ENCODE measurements at places on chromosomes 5 and 9.

GRCh38 chr5:115831163-115831768, 10.1 kb downstream of the ATG12 start:
- DNase-seq, result peak; percentile 52

DNA sequence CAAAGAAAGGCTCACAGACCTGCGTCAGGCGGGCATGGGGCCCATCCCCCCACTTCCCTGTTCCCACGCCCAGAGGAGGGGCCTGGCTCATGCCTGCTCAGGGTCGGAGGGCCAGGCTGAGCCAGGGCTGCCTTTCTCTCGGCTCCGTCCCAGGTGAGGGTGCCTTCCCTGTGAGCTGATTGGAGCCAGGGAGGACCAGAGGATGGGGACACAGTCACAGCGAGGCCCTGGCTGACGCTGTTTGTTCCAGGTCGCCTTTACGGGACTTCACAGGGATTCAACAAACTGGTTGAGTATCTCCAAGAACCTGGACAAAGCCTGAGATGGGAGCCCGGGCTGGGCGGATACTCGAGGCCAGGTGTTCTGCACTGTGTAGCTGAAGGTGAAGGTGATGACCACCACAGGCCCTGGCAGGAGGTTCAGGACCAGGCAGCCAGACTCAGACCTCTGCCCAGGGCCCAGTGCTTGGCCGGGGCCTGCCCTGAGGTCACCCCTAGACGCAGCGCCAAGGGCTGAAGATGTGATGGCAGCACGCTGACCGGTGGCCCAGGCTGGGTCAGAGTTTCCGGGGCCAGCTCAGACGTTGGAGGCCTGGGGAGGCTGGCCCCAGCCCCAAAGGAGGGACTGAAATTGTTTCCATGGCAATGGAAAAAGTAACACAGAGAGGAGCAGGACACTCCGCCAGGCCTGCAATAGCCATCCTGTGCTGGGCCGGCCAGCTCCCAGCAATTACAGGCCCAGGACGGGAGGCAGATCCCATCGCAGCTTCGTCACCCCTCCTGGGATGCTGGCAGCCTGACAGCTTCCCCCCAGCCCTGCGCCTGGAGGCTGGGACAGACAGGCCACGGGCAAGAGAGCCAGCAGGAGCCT, 65.3 kb upstream of the ADAMTS2 start:
- no peak for DNase-seq

- DNase-seq, result peak; percentile 53
Measured at GRCh38 chr9:15856591-15856990, 303.7 kb downstream of the CCDC171 start.

DNA sequence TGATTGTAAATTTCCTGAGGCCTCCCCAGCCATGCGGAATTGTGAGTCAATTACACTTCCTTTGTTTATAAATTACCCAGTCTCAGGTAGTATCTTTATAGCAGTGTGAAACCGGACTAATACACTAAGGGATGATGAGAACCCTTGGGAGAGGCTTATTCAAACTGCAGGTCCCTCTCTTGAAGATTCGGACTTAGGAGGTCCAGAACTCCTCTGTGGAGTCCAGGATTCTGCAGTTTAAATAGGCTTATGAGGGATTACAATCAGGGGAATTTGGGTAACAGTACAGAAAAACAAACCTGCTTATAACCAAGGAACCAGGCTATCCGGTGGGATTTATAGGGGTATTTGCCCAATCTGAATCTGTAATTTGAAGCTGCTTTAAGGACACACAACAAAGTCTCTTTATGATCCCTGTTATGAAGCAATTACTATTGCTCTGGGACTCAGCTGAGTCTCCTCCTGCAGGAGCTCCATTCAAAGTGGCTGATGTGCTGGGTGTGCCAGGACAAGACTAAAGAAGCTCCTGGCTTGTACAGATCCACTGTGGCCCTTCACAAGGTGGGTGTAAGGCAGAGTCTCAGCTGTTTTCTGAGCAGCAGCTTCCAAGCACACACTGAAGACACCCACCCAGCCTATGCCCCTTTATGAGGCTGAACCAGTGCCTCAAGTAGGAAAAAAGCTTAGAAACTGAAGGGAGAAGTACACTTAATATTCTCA, 41.8 kb upstream of the LHFPL2 start:
- DNase-seq, result no peak

- DNase-seq, result no peak
Measured at GRCh38 chr9:108105885-108106284, 616.3 kb upstream of the KLF4 start.

DNA sequence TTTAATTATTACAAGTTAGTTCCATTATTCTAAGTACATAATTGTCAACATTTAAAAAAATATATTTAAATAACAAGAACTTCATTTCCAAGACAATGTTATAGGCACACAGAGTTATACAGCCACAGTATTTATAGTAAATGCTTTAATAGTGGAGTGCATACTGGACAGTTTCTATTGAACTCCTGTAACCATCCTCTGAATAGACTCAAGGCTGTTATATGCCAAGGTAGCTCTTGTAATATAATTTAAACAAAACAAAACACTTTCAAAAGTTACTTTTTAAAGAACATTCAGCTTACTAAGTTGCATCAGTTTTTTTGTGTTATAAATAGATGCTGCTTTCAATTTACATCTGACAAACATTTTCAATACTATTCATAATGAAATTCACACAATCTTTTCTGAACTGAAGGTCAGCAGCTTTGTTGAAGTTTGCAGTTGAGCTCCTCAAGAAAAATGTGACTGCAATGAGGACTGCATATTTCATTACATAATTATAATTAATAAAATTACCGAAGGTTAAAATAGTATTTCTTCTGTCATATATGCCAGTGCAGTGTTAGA, 549.9 kb upstream of the CYLC2 start:
- DNase-seq, result no peak

- no peak for DNase-seq
Measured at GRCh38 chr5:96961053-96961452, 25.2 kb downstream of the LNPEP start.

DNA sequence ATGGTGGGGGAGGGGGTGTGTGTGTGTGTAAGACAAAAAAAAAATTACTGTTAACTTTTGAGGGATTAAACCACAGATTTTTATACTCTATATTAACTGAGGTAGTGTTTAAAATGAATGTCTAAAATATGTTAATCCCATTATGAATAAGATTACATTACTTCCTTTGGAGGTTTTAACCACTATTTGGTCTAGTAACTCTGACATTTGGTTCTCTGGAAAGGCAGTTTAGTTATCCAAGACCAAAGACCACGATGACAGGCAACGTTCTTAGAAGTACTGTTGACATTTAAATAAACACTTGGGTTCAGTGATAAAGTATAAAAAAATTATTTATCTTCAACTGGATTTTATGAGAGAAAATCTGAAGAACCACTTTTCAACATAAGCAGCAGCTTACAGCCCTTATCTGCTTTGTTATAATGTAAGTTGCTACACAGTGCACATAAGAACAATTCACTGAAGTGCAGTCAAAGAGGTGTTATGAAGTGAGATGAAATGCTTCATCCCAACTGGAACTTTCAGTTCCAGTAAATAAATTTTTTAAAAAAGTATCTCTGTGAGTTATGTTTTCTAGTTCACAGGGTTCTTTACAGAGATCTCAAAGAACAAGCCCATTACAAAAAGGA, 94.5 kb downstream of the OSMR start:
- DNase-seq, result no peak

DNA sequence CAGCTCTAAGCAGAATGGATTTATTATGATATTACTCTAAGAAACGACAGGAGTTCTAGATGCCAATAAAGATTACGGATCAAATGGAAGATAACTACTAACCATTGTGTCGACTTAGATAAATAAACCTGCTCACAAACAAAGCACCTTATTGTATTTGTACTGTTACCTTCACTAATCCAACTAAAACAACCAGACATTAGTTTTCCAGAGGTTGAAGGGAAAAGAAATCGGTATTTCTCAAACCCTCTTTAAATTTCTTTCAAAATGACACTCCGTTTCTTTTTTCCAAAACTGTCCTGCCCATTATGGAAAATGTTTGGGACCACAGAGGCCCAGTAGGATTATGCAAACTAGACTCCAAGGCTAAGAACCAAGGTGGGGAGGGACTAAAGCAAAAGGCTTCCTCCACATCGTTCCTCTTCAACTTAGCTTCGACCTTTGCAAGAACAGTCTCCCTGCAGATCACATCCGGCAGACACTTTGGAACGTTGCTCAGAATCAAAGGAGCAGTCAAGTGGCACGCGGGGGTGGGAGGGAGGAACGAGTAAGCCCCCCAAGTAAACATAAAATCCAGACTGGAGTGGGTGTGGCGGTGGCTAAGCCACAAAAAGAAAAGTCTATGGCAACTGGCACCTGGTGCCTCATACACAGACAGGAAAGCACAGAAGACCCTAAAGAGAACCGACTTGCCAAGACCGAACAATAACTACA, 2.7 kb downstream of the MLLT3 start:
- DNase-seq, result no peak

GRCh38 chr9:121744687-121745395, 93.4 kb downstream of the DAB2IP start:
- DNase-seq, result peak; percentile 28
